Stimulated activated CD4-positive, alpha-beta T cell treated with anti-CD3 and anti-CD28 coated beads, Interleukin-1b, Interleukin-23, amount 100 ng/mL, for 24 hours (primary cell): ENCODE measurements at places on chromosomes 2 and 18.

DNA sequence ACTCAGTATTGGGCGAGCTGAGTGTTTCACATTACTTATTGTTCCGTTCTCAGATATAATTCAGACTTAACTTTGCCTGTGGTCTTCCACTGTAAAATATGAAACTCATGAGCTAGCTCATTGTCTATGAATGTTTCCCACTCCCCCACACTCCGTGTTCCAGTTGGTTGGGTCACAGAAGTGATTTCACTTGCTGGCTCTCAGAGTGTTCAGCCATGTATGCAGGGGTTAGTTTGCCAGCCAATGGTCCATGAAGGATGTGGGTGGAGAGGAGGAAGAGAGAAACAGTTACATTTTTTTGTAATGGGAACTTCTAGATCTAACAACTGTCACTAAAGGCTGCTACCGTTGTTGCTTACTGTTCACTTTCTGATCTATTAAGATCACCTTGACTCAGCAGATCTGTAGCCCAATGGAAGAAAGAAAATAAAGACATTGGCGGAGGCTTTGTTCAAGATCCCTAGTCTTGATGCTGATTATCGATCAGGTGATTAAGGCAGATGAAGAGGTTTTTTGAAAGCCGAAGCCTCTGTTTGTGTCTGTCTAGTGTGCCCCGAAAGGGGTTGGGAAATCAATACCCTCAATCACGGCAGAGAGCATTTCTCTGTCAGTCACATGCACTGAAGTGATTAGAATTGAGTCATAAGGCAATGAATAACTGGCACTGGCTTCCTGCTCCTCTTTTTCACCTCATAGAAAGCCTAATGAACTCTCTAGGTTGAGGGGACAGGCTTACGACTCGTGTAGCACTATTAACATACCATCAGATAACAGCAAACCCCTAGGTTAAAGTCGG lies 279.7 kb upstream of the FIGN start:
- DNase-seq, result no peak

DNA sequence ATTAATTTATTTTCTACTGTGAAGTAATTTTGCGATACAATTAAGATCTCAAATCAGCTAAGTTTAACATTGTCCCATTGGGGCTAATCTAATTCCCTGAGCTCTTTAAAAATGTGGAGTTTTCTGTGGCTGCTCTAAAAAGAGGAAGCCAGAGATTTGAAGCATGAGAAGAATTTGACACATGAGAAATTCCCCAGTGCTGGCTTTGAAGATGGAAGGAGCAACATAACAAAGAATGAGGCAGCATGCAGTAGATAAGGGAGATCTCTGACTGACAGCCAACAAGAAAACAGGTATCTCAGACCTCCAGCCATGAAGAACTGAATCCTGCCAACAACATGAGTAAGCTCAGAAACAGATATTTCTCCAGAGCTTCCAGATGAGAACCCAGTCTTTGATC lies 308.4 kb downstream of the ZNF804A start:
- DNase-seq, result no peak

DNA sequence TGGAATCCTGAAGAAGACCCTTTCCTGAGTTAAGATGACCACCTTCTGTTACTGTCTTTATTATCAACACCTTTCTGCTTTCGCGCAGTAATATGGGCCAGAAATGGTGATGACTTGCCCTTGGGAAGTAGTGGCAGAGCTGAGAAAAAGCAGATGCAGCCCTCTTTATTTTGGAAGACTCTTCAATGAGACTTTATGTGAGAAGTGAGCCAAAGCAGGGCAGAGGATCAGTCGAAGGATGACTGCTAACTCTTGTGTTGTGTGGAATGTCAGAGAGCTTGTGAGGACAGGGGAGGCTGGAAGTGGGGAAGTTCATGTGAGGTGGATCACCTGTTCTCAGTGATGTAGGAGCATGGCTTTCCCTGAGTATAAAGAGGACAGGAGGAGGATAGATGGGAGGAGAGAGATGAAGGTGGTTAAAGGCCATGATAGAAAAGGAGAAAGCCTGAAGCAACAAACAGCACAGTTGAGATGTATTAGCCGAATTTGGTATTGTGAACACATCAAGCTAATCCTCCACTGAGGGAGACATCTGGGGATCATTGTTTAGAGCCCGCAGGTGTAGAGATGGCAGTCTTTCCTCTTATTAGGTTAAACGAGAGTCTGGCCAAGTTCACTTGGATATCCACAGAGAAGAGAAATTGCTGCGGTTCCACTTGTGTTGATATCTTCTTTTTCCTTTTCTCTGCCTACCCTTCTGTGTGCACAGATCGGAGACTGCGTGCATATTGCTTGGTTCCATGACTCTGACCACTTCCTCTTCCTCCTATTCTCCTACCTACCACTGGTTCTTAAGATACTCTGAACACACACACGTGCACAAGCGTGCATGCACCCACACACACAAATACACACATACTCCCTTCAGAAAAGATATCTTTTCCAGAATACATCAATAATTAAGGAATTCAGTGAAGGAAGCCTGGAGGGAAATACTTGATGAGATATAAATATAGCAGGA lies 67.4 kb downstream of the SLC9A2 start:
- no peak for DNase-seq

- DNase-seq, result no peak
Measured at GRCh38 chr2:36487947-36488346, 110.0 kb downstream of the FEZ2 start.

GRCh38 chr2:164048729-164049128 lies 312.9 kb upstream of the FIGN start:
- DNase-seq, result no peak

- DNase-seq, result no peak
Measured at GRCh38 chr2:112142525-112143078, 4.4 kb downstream of the FBLN7 start.

- no peak for DNase-seq
Measured at GRCh38 chr18:22639026-22639463, 221.3 kb upstream of the CTAGE1 start.

GRCh38 chr2:233440314-233440713 lies 86.0 kb downstream of the DGKD start:
- DNase-seq, result no peak

DNA sequence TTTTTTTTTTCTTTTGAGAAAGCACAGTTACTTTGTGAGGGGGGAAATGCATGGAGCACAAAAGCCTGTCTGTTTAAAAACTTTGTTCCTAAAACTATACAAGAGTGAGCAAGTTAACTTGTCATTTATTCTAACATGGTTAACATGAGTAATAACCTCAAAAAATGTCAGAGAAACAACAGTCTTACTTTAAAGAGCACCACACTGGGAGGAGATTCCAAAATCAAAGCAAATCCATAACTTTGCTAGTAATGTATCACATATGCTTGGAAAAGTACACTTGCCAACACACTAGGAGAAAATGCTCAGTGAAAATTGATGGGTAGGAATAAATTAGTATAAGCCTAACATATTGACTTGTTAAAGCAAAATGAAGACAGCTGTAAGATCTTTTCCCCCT lies 157.1 kb downstream of the PRPF40A start:
- DNase-seq, result no peak

GRCh38 chr2:171735991-171736710 lies 48.9 kb downstream of the DYNC1I2 start:
- DNase-seq, result no peak

- no peak for DNase-seq
Measured at GRCh38 chr18:49481317-49481716, 5.7 kb downstream of the C18orf32 start.

DNA sequence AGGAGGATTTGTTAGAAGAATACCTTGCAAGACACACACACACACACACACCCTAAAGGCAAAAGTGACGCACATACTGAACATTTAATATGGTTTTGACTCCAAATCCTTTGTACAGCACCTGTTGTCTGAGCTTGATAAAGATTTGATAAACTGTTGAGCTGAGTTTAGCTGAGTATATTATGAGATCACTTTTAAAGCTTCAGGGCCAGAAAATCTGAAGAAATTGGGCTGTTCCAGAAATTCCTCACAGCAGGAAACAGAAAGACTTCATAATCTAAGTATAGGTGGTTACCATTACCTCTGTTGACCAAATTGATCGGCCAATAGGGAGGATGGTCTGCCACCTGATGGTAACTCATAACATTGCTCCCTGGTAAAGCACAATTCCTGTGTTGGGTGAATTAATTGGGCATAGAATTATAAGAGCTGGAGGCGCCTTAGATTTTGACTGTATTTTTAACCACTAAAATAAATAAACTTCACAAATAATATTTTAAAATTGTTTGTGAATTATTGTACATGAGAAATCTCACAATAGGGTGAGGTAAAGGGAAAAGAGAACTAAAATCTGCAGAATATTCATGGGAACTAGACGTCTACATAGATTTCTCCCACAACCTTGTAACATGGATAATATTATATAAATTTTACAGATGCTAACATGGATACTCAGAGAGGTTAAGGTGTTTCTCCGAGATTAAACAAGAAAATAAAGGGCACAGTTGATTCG lies 21.8 kb upstream of the RPIA start:
- no peak for DNase-seq

GRCh38 chr2:208890486-208890885 lies 483.9 kb downstream of the PTH2R start:
- no peak for DNase-seq

GRCh38 chr18:32742579-32742978 lies 30.2 kb downstream of the KLHL14 start:
- no peak for DNase-seq

GRCh38 chr2:42722320-42723190 lies 41.4 kb downstream of the OXER1 start:
- DNase-seq, result no peak

- no peak for DNase-seq
Measured at GRCh38 chr18:21745231-21745630, 4.6 kb downstream of the MIB1 start.

GRCh38 chr2:200703127-200703925 lies 108.4 kb upstream of the BZW1 start:
- peak; percentile 13 for DNase-seq

DNA sequence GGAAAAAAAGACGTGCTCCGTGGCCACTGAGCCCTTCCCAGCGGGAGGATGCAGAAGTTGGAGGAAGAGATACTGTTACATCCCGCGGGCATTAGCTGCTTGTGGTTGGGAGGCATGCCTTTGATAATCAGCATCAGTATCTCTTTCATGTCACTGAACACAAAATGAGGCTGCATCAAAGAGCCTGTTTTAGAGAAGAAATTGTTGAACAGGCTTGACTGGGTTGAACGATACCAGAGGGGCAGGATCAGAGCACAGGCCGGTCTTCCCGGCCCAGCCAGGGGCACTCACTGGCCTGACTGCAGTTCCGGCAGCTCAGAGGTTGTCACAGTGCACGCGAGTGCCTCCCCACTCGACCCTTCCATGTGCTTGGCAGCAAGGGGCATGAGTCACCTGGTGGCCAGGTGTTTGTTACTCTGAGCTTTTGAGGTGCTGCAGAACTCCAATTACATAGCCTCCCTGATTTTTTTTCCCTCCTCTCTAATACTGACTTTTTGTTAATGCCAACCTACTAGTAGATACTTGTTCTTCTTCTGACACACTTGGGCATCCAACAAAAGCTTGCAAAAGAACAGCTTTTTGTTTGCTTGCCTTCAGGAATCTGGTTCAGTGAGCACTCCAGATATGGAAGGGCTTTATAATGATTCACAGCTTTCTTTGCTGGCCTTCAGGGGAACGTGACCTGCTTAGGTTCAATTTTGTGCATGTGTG lies 121.6 kb downstream of the VAPA start:
- DNase-seq, result no peak

GRCh38 chr2:161400076-161400475 lies 16.0 kb upstream of the TBR1 start:
- DNase-seq, result no peak

DNA sequence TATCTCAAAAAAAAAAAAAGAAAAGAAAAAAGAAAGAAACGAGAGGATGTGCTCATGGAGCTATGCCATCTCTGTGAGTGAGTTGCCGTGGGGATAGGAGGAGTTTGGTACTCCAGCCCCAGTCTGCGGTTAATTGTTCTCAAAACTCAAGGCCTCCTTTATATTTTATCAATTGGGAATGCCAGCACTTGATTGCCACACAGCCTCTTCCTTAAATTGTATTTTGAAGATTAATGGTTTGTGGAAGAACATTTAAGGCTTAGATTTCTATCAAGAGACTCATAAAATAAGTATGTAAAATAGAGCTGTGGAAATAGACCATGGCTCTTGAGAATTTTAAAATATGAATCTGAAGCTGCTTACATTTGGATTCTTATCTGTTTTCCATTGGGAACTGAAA lies 29.8 kb downstream of the KCNE4 start:
- no peak for DNase-seq

GRCh38 chr2:189407281-189408209 lies 33.7 kb upstream of the WDR75 start:
- DNase-seq, result no peak

DNA sequence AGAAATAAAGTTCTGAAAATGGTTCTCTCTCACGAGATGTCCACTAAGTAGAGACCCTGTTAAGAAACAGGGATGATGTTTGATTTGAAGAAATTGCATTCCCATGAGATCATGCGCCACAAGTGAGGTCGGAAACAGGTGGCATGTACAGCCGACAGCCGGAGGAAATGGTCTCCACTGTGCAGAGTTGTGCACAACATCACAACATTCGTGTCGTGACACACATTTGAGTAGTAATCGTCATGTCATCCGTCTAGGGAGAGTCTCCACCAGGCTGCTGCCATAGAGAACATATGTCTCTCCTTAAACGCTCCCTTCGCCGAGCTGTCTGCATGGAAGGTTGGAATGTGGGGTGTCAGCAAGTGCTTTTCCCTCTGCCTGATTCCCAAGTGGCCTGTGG lies 84.7 kb downstream of the ASAP2 start:
- no peak for DNase-seq

- DNase-seq, result no peak
Measured at GRCh38 chr2:3876221-3876620, 172.8 kb downstream of the DCDC2C start.

DNA sequence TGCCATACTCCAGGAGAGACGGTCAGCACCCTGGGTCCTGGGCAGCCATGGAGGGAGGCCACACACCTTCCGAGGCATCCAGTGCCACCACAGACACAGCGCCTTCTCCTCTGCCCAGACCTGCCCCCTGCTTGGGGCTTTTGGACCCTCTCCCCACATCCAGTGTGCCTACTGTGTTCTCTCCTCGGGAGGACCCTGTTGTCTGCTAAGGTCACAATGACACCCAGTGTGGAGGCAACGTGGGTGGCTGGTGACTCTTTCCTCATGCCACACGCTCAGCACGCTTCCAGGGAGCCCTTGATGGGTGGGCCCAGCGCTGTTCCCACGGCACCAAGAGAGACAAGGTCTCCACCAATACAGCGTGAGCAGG lies 251.9 kb downstream of the EIPR1 start:
- no peak for DNase-seq

GRCh38 chr18:51425889-51426288 lies 228.4 kb upstream of the MEX3C start:
- DNase-seq, result no peak

GRCh38 chr2:203959672-203960071 lies 23.1 kb downstream of the ICOS start:
- DNase-seq, result no peak
